ENCODE measurements at places on chromosomes 7 and 10.

GRCh38 chr7:158325530-158326381 is 261.9 kb downstream of the PTPRN2 start:
- no peak for DNase-seq

DNA sequence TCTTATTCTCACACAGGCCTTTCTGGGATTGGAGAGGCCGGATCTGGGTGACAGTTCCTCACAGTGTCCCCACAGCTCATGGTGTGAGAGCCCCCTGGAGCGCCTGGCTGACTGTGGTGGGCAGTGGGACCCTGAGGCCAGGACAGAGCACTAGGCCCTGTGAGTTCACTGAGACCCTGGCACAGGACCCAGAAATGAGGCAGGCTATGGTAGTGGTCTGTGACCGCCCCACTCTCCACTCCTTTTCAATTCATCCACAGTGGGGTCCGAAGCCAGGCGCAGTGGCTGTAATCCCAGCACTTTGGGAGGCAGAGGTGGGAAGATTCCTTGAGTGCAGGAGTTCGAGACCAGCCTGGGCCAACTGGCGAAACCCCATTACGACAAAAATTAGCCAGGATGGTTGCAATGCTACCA is 95.9 kb upstream of the TNRC18 start:
- DNase-seq: no peak

- no peak for DNase-seq
Observed at GRCh38 chr10:61148451-61148850, 204.5 kb upstream of the RHOBTB1 start.

DNA sequence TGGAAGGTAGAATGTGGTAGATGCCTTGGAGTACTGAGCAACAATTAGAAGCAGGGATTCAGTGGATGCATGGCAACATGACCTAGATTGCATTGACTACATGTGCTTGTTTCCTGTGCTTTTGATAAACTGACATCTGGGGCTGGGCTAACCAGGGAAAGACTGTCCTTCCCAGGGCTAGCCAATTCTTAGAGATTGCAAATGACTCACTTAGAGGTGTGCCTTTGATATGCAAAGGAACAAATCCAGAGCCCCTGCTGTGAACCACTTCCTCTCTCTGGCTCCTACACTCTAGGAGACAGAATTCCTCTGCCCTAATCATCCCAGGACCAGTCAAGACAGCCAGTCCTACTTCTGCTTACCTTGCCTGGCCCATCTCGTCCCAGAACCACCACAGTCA is 651.5 kb downstream of the LRMDA start:
- no peak for DNase-seq

DNA sequence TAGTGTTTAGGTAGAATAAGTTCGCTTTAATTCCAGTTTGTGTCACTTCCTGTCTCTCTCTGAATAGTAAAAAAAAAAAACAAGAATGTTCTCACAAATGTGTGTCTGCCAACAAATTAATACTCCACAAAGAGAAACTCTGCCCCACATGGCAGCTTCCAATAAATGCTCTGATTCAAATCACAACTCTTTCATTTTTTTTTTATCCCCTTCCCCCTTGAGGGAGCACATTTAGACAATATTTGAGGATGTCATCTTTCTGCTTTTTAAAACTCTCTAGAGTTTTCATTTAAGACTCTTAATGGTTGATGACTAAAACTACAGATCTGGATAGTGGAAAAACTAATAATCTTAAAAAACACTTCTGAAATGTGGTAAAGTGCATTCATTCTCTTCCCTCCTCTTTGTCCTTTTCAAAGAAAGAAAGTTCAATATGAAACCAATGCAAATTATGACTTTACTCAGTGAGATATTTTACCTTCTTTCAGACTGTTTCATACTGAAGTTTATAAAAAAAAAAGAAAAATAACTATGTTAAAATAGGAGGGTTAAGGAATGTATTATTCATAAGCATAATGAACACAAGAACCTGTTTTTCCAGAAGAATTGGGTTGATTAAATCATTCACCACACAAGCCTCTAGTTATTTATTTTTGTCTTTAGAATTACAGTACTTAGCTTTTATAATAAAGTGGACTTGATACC is 42.3 kb downstream of the ARID5B start:
- DNase-seq: no peak

- no peak for DNase-seq
Observed at GRCh38 chr7:30828591-30828990, 57.4 kb downstream of the MINDY4 start.

GRCh38 chr10:43002596-43002995 is 74.3 kb upstream of the RET start:
- no peak for DNase-seq

- DNase-seq: no peak
Observed at GRCh38 chr10:17512341-17513001, 58.1 kb upstream of the ST8SIA6 start.

DNA sequence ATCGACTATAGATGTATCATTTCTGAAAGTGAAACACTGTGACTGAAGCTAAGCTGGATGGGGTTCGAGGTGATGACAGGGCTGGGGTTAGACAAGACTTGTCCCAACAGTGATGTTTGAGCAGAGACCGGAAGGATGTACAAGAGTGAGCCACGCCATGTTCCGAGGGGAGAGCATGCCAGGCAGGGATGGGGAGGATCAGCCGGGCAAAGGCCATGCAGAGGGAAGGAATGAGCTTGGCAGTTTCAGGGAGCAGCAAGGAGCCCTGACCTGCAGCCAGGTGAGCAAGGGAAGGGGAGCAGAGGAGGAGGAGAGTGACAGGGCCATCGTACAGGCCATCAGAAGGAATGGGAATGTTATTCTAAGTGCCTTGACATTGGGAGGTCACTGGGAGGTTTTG is 114.9 kb upstream of the GPR26 start:
- no peak for DNase-seq

DNA sequence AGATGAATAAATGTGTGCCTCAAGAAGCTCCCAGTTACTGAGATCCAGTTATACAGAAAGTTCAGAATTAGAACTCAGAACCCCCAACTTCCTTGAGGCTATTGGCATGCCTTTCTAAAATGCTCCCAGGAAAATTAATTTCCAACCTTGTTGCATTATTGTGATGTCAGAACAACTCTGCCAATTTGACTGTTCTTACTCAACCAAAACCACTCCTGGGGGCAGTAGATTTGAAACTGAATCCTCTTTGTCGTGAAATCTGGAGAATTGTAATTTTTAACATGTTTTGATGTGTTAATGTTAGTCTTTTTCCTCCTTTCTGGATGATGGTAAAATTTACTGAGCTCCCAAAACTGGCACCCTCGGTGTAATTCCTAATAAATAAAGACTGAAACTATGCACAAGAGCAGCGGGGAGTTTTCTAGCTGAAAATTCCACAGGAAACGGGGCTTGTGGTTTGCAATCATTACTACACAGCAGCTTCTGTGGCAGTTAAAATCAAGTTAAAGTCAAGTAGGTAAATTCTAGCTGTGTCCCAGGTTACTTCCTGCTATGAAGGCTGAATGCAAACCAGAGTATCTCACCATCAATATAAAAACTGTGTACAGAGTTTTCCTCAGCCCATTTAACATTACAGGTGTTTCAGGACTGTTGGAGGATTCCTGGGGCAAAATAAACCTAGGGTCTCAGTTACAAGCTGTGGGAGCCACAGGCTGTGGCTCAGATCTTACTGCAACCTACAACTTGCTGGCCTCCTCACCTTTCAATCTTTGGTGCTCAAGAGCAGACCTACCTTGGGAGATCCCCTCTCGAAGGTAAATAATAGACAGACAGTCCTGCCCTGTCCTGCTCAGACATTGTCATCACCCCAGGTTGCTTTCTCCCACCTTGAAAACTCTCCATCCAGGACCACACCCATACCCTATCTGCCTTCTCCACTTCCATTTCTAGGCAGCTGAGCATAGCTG is 156.3 kb upstream of the KMT2E start:
- DNase-seq: no peak

GRCh38 chr10:34347131-34347530 is 468.0 kb downstream of the PARD3 start:
- DNase-seq: no peak

- no peak for DNase-seq
Observed at GRCh38 chr10:22002591-22003176, 846 bp downstream of the DNAJC1 start.

Measured in esophagus squamous epithelium (tissue), 5 donors.